ENCODE measurements at places on chromosomes 3 and 15. TPM values are rescaled to one million over a fixed set of nuclear protein-coding genes. Genes with fewer than 3 reads are reported as not detected.

Gene HHATL
- not detected for total RNA-seq

Gene PSTPIP1
- not detected for total RNA-seq

Gene PARP15
- 0.55 TPM for total RNA-seq

Gene IGSF11
- 2.2 TPM for total RNA-seq

Gene ROPN1
- not detected for total RNA-seq

Gene ITGA11
- total RNA-seq = not detected

Gene ZNF860
- total RNA-seq = 2.2 TPM

DNA sequence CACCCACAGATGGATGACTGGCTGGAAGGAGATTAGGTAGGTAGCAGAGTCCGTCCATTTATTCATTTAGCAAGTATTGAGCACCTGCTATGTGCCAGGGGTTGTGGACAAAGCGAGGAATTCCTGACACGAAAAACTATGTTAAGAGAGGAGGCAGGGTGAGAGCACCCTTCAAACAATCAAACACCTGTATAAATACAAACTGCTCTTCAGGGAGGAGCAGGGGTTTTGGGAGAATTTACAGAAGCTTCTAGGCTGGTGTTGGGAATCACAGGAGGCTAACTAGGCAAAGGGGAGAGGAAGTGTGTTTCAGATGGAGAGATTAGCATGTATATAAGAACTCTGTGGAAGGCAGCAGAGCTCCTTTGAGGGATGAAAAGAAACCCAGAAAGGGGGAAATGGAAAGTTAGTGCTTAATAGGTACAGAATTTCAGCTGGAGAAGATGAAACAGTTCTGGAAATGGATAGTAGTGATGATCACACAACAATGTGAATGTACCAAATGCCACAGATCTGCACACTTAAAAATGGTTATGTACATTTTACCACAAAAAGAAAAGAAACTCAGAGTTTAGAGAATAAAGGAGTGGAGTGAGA lies 805 bp upstream of the SEC22C start:
- peak overlapping the region; percentile 93 for H3K4me3 ChIP-seq
- H3K4me1 ChIP-seq = peaks cover 24% of the 10 kb centered on the region
- H3K27me3 ChIP-seq = no peaks in the 10 kb centered on the region
- peak overlapping the region; percentile 97 for H3K27ac ChIP-seq
- no peak for DNase-seq

- peaks cover 20% of the 10 kb centered on the region for H3K36me3 ChIP-seq
- no peaks in the 10 kb centered on the region for H3K27me3 ChIP-seq
Measured at GRCh38 chr15:41341519-41341918, 8.8 kb downstream of the NUSAP1 start.

DNA sequence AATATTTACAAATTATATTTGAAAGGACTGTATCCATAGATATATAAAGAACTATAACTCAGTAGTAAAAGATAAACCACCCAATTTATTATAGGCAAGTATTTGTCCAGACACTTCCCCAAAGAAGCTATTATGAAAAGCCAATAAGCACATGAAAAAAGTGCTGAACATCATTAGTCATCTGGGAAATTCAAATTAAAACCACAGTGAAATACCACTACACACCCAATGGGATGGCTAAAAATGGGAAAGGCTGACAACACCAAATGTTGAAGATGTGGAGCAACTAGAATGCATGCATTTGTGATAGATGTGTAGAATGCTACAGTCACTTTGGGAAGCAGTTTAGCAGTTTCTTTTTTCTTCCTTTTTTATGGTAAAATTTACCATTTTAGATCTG lies 147.0 kb downstream of the PDE8A start:
- H3K27me3 ChIP-seq = no peaks in the 10 kb centered on the region
- no peak overlapping the region for H3K27ac ChIP-seq
- peaks cover 6% of the 10 kb centered on the region for H3K4me1 ChIP-seq
- peaks cover 35% of the 10 kb centered on the region for H3K36me3 ChIP-seq

GRCh38 chr3:123783050-123783689 lies 101.0 kb downstream of the MYLK start:
- H3K27me3 ChIP-seq = peaks cover 4% of the 10 kb centered on the region
- peaks cover 3% of the 10 kb centered on the region for H3K4me1 ChIP-seq
- no peak for DNase-seq
- H3K27ac ChIP-seq = no peak overlapping the region
- no peaks in the 10 kb centered on the region for H3K36me3 ChIP-seq

- no peak overlapping the region for H3K4me3 ChIP-seq
- H3K4me1 ChIP-seq = no peaks in the 10 kb centered on the region
- no peak overlapping the region for H3K27ac ChIP-seq
- peak; percentile 43 for DNase-seq
- H3K27me3 ChIP-seq = peaks cover 5% of the 10 kb centered on the region
Measured at GRCh38 chr3:99808163-99808794, 9.4 kb upstream of the CMSS1 start.

- H3K4me1 ChIP-seq = peaks cover 20% of the 10 kb centered on the region
- H3K36me3 ChIP-seq = peaks cover 6% of the 10 kb centered on the region
- no peak overlapping the region for H3K4me3 ChIP-seq
- no peaks in the 10 kb centered on the region for H3K27me3 ChIP-seq
Measured at GRCh38 chr3:47949979-47950378, 66.2 kb downstream of the MAP4 start.

GRCh38 chr3:113304856-113305540 lies 93.6 kb downstream of the BOC start:
- H3K27ac ChIP-seq = peak overlapping the region; percentile 55
- no peaks in the 10 kb centered on the region for H3K4me1 ChIP-seq
- no peak for DNase-seq
- peaks cover 10% of the 10 kb centered on the region for H3K36me3 ChIP-seq
- H3K4me3 ChIP-seq = no peak overlapping the region
- no peaks in the 10 kb centered on the region for H3K27me3 ChIP-seq

- no peaks in the 10 kb centered on the region for H3K36me3 ChIP-seq
- H3K27me3 ChIP-seq = peaks cover 56% of the 10 kb centered on the region
- peak overlapping the region; percentile 78 for H3K4me3 ChIP-seq
- H3K27ac ChIP-seq = peak overlapping the region; percentile 54
Measured at GRCh38 chr3:141051443-141052200, 475 bp downstream of the SPSB4 start.

DNA sequence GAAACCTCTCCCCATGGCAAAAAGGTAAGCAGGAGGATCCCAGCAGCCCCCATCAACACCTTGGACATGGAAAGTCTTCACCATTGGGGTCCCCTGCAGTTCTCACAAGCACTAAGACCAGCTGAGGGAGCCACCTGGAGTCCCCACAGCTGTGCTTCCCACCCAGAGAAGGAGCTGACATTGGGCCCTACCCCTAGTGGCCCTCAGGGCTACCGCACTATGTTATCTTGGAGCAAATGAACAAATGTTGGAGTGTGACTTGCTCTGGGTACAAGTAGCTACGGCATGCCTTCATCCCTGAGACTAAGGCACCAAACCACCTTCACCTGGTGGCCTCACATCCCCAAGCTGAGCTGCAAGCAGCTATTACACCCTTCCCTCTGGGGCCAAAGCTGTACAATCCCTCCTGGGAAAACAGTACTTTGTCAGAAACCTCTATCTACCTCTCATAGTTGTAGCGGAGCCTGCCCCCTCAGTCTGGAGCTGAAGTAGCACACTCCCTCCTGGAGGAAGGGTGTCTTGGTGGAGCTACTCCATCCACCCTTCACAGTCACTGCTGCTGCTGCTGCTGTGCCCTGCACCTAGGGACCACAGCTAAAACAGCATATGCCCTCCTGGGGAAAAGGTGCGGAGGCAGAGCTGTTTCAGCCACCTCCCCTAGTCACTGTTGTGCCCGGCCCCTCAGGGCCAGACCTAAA lies 42.7 kb downstream of the SERP1 start:
- H3K27ac ChIP-seq = no peak overlapping the region
- H3K4me3 ChIP-seq = no peak overlapping the region
- DNase-seq = no peak
- H3K27me3 ChIP-seq = no peaks in the 10 kb centered on the region
- H3K4me1 ChIP-seq = no peaks in the 10 kb centered on the region
- H3K36me3 ChIP-seq = peaks cover 6% of the 10 kb centered on the region

DNA sequence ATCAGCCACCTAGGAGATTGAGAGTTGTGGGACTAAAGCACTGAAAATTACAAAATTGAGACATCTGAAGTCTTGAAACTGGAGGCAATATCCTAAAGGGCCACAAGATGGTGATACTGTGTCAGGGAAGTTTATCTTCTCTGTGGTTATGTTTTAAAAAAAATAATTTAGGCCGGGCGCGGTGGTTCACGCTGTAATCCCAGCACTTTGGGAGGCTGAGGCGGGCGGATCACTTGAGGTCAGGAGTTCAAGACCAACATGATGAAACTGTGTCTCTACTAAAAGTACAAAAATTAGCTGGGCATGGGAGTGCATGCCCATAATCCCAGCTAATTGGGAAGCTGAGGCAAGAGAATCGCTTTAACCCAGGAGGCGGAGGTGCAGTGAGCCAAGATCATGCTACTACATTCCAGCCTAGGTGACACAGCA lies 17.9 kb upstream of the NIT2 start:
- no peak for DNase-seq
- peaks cover 4% of the 10 kb centered on the region for H3K4me1 ChIP-seq
- H3K4me3 ChIP-seq = no peak overlapping the region
- peaks cover 14% of the 10 kb centered on the region for H3K36me3 ChIP-seq

- H3K27ac ChIP-seq = no peak overlapping the region
- peaks cover 3% of the 10 kb centered on the region for H3K4me1 ChIP-seq
- H3K4me3 ChIP-seq = no peak overlapping the region
- H3K36me3 ChIP-seq = no peaks in the 10 kb centered on the region
Measured at GRCh38 chr3:154345422-154346122, 21.3 kb upstream of the DHX36 start.

GRCh38 chr3:46902188-46902631 lies 24.7 kb downstream of the PTH1R start:
- no peak overlapping the region for H3K27ac ChIP-seq
- H3K4me1 ChIP-seq = no peaks in the 10 kb centered on the region
- no peak for DNase-seq
- no peaks in the 10 kb centered on the region for H3K36me3 ChIP-seq

DNA sequence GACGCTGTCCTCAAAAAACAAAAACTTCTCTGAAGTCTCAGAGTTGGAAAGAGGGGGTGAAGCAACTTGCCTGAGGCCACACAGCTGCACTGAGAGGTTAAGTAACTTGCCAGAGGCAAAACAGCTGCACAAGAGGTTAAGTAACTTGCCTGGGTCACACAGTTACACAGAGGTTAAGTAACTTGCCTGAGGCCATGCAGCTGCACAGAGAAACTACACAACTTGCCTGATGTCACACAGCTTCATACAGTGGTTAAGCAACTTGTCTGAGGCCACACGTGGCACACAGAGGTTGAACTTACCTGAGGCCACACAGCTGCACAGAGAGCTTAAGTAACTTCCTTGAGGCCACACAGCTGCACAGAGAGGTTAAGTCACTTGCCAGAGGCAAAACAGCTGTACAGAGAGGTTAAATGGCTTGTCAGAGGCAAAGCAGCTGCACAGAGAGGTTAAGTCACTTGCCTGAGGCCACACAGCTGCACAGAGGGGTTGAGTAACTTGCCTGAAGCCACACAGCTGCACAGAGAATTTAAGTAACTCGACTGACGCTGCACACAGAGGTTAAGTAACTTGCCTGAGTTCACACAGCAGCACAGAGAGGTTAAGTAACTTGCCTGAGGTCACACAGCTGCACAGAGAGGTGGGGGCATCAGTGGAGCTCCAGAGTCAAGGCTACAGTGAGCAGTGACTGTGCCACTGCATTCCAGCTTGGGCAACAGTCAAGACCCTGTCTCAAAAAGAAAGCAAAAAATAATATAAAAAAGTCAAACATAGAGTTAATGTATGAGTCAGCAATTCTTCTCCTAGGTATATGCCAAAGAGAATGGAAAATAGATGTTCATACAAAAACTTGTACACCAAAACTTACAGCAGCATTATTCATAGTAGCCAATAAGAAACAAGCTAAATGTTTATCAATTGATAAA lies 12.0 kb upstream of the ACAD9 start:
- DNase-seq = no peak
- H3K27me3 ChIP-seq = no peaks in the 10 kb centered on the region
- H3K4me1 ChIP-seq = peaks cover 5% of the 10 kb centered on the region
- H3K27ac ChIP-seq = peak overlapping the region; percentile 41
- H3K4me3 ChIP-seq = no peak overlapping the region

DNA sequence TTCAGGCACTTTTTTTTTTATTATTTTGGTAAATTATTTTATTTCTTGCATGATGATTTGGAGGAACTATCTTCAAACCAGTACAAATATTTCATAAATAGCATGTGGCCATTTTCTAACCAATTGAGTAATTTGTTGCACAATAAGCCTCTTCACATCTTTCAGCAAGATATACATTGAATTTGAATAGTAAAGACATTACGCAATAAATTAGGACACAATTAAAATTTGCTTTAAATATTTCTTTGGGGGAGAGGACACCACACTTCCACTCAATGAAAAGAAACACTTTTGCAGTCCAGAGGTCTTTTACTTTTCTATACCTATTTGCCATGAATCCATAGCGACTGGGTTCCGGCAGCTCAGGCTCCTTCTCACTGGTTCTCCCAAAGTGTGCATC lies 762.6 kb upstream of the GOLIM4 start:
- H3K36me3 ChIP-seq = peaks cover 25% of the 10 kb centered on the region
- H3K4me3 ChIP-seq = no peak overlapping the region
- peaks cover 17% of the 10 kb centered on the region for H3K4me1 ChIP-seq
- H3K27ac ChIP-seq = no peak overlapping the region
- no peak for DNase-seq
